ENCODE measurements at places on chromosomes 11 and 22.

GRCh38 chr11:130527636-130528297 is 79.3 kb downstream of the ADAMTS15 start:
- no peak for DNase-seq

GRCh38 chr22:21693999-21694341 is 28.2 kb downstream of the PPIL2 start:
- DNase-seq, result no peak

DNA sequence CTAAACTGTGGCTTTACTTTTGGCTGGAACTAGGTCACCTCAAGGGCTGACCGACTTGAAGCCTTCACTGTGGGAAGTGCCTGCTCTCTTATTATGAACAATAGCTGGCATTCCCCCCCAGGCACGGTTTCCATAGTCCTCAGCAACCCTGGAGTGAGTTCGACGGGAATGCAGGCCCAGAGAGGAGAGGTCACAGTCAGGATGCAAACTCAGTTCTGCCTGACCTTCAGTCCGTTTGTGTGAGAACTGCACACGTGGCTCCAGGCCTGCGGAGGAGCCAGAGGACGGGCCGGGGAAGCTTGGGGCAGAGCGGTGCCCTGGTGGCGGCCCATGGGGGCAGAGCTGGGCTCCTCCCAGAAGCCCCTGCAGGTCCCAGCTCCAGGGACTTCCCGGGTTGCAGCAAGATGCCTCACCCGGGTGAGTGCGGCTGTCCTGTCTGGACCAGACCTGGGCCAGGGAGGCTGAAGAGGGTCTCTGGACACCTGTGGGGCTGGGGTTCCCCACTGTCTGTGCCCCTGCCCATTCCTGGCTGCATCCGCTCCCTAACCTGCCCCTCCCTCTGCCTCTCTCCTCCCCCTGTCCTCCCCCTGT is 17.2 kb downstream of the SLC25A18 start:
- peak; percentile 69 for DNase-seq

DNA sequence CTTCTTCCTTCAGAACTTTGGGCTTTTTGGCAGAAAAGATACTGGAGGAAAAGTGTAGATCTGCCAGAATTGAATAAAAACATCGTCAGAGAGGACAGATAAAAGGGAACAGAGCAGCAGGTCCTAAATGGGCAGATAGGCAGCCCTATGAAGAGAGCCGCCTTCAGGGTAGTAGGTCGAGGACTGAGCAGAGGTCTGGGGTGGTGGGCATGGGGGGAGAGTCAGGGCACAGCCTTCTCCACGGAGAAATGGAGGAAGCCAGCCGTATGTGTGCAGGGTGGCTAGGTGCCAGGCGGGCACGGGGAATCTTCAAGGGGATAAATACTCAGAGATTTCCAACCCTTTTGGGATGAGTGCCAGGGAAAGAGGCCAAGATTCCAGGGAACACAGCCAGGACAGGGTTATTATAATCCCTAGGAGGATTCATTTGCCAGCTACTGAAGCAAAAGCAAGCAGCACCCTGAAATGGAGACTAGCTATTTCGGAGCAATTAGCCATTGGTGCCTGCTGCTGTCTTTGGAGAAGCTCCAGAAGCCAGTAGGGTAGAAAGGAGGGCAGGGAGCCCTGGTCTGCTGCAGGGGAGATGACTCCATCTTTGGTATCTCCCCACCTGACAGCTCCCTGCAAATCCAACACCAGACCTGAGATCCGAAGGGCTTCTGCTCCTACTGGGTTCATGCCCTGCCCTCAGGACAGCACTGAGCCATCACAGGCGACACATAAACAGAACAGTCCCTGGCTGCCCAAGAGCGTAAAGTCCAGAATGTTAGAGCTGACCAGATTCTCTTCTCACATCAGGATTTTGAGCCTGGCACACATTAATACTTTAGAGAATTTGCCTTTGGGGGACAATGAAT is 174.5 kb upstream of the NTM start:
- no peak for DNase-seq

DNA sequence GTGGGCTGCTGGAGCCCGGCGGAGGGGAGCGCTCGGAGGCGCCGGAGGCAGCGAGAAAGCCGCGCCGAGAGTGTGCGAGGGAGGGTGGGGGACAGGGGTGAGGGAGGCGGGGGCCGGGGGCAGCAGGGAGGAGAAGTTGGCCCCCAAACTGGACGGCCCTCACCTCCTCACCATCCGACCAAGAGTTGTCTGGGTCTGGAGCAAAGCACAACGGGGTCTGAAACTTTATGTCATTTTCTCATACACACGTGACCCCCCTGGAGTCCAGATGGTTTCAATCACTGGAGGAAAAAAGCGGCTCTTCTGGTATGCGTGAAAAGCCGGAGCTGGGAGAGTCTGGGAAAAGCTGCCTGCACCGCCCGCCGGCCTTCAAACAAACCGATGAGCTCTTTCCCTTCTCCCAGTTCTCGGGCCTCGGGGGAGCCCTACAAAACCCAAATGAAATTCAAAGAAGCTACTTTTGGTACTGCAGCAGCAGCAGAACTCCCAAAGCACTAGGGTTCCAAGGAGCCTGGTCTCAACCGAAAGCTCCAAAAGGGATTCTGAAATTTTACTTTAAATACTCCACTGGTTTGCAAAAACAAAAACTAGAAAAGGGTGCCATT is 39.7 kb upstream of the AKIP1 start:
- DNase-seq, result peak; percentile 85

GRCh38 chr11:1736447-1736992 is 13.9 kb downstream of the IFITM10 start:
- DNase-seq, result peak; percentile 5

DNA sequence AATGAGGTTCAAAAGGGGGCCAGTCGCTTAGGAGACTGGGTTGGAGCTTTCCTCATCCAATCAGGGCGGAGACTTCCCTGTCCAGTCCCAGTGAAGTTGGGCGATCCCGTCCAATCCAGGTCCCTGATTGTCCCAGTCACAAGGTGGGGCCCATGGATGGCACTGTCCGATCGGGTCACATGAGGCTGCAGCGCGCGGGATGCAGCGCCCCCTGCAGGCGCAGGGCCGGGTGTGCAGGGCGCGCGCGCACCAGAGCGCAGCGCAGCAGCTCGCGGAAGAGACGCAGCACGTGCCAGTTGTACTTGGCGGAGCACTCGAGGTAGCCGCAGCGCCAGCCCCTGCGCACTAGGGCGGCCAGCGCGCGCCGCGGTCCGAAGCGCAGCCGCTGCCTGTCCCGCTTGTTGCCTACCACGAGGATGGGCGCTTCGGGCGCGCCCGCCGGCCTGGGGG is 2.3 kb downstream of the RASL10A start:
- DNase-seq, result peak; percentile 87

- no peak for DNase-seq
Measured at GRCh38 chr11:59216641-59217564, 4.2 kb upstream of the MPEG1 start.

DNA sequence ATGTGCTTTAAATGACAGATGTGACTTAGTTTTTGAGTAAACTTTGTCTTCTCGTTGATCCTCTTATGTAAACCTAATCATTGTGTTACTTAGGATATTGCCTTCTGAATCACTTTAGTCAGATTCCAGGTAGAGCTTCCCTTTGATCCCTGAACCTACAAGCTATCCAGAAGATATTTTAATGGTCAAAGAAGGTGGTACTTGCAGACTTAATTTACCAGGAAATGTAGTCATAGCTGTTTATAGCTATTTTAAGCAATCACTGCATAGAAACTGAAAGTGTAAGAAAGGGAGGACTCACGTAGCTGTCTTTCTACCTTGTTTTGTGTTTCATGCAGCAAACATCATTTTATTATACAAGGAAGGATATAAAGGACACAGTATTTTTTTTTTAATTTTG is 189.5 kb downstream of the DDX10 start:
- no peak for DNase-seq

DNA sequence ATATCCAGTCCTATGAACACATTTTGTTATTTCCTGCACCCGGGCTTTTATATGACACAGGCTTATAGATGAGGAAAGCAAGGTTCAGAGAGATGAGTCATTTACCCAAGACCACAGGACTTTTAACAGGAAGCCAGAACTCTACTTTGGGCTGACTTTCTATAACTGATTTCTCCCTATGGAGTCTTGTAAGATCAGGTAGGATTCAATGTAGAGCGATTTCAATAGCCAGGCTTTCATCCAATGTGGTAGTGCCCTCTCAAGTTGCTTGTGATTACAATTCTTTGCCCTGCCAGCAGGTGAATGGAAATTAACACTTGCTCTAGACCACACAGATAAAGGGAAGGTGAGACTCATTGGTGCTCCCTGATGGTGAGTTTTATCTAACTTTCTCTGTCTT is 378.3 kb downstream of the INSC start:
- DNase-seq, result no peak

DNA sequence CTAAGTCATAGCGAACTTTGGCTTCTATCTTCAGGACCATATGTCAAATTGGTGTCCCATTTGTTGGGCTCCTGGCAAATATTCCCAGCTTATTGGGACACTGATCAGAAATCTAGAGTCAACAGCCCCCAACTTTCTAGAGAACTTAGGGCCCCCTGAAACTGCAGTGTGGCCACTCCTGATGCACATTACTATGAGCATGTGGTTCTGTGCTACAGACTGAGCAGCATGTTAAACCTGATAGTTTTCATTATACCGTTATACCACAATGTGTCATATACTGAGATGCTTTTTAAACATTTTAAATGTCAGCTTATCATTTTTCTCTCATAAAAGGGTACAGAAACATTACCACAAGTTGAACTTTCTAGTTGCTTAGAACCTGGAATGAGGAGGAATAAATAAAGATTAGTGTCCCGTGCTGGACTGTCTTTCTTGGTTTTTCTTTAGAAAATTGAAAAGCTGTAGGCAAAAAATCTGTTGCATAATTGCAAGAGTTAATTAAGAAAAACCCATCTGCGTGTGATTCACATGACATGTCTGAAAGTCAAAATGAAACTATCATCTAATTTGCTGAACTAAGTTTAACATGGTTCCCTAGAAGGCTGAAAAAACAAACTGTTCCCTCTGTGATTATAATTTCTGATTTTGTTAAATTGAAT is 16.4 kb upstream of the CTSC start:
- no peak for DNase-seq

GRCh38 chr22:46673205-46673604 is 53.0 kb downstream of the GRAMD4 start:
- DNase-seq, result no peak

DNA sequence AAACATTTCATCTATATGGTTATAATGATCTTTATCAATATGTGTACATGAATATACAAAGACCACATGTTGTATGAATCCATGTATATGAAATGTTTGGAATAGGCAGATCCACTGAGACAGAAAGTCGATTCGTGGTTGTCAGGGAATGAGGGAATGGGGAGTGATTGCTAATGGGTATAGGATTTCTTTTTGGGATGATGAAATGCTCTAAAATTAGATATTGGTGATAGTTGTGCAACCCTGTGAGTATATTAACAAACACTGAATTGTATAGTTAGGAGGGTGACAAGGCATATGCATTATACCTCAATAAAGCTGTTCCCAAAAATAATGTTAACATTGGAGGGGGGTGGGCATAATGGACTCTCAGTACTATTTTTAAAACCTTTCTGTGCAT is 5.0 kb upstream of the PTPMT1 start:
- DNase-seq, result no peak

- no peak for DNase-seq
Measured at GRCh38 chr22:17536269-17536668, 27.0 kb upstream of the SLC25A18 start.

- peak; percentile 97 for DNase-seq
Measured at GRCh38 chr11:8709002-8709672, 26.5 kb downstream of the RPL27A start.

- no peak for DNase-seq
Measured at GRCh38 chr11:115981104-115981481, 476.9 kb upstream of the CADM1 start.

DNA sequence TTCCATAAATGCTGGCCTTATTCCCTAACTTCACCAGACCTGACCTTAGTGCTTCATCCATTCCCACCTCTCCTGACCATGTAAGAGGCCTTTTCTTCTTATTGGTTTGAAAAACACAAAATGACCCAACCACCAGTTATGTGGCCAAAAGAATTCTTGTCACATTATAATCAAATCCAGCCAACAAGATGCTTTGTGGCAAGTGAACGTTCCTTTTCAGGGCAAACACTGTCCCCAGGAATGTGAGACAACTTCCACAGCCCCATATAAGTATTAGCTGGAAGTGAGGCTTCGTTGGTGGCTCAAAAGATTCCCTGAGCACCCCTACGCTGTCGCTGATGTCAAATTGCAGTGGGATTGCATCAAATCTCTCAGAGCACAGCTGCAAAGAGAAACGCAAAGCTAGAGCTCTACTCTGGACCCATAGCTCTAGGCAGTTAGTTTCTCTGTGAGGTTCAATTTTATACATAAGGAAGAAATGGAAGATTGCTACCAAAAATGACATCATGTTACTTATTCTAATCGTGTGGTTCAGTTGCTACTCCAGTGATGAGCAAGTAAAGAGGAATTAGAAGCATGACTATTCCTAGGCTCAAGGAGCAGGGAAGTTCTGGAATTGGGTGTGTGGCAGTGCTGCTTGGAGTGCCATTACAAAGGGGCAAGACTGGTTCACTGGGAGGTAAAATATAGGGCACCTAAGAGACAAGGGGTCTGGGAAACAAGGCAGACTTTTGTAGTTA is 26.1 kb downstream of the GLYATL1 start:
- no peak for DNase-seq

GRCh38 chr11:61281581-61282250 is 13.4 kb downstream of the VWCE start:
- DNase-seq, result no peak

- no peak for DNase-seq
Measured at GRCh38 chr11:26575946-26576345, 3.9 kb upstream of the MUC15 start.

DNA sequence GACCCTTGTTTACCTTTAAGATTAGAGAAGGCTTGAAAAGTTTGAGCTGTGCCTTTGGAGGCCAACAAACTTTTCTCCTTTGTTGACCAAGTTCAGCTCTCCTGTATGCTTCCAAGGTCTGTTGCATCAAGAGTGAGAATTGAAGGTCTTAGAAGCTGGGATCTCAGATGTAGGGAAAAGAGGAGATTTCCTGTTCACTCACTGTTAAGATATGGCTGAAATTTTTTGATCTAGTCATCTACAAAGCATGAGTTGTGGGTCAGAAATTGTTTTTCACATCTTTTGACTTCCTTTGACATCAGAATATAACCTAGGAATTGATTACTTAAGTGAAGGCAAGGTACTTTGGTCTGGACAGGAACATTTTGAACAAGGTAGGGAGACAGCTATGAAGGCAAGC is 12.1 kb downstream of the OR51B4 start:
- DNase-seq, result no peak

DNA sequence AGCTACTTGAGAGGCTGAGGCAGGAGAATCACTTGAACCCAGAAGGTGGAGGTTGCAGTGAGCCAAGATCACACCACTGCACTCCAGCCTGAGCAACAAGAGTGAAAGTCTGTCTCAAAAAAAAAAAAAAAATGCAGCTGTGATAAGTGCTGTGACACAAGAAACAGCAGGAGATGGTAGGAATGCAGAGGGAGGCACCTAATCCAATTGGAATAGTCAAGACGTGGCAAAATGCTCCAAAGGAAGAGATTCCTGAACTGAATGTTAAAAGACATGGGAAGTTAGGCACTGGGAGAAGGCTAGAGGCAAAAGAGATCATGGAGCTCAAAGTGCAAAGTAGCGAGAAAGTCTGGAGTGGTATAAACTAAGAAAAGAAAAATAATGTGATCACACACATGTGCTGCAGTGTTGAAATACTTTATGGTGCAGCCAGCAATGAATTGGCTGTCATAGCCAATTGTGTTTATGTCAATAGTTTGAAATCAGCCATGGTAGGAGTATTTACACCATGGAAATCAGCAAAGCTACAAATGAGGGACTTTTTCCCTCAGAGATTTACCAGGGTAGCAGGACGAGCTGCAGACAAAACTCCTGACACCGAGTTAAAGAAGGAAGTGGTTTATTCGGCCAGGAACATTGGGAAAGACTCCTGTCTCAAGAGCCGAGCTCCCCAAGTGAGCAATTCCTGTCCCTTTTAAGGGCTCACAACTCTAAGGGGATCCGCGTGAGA is 40.9 kb upstream of the LIPT2 start:
- no peak for DNase-seq
